Hepatocyte (in vitro differentiated cells): ENCODE measurements at places on chromosomes 3 and 15. TPM values are rescaled to one million over a fixed set of nuclear protein-coding genes. Genes with fewer than 3 reads are reported as not detected.

DNA sequence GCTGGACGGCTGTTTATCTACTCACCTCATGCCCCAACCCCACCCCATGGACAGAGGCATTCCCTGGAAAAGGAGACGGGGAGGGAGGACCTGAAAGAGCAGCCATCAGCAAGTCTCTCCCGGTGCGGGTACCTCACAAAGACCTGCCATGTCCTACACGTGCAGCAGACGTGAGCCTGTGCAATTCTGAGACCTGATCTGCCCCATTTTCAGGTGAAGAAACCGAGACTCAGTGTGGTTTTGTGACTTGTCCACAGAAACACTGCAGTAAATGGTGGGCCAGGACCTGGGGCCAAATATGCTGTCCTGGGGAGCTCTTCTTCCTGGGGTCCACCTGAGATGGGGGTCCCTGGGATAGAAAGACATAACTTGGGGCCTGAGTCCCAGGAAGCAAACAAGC lies 137.0 kb upstream of the LINGO1 start:
- H3K4me3 ChIP-seq, result no peak overlapping the region
- no peaks in the 10 kb centered on the region for H3K36me3 ChIP-seq
- H3K27me3 ChIP-seq, result peaks cover 6% of the 10 kb centered on the region
- no peak for DNase-seq
- no peak overlapping the region for H3K27ac ChIP-seq

- no peak overlapping the region for H3K4me3 ChIP-seq
- H3K36me3 ChIP-seq, result no peaks in the 10 kb centered on the region
- no peaks in the 10 kb centered on the region for H3K27me3 ChIP-seq
- H3K27ac ChIP-seq, result no peak overlapping the region
Measured at GRCh38 chr3:33883951-33884561, 85.6 kb downstream of the PDCD6IP start.

Gene CCR9
- 0.20 and 0.44 TPM in 2 replicates for total RNA-seq

DNA sequence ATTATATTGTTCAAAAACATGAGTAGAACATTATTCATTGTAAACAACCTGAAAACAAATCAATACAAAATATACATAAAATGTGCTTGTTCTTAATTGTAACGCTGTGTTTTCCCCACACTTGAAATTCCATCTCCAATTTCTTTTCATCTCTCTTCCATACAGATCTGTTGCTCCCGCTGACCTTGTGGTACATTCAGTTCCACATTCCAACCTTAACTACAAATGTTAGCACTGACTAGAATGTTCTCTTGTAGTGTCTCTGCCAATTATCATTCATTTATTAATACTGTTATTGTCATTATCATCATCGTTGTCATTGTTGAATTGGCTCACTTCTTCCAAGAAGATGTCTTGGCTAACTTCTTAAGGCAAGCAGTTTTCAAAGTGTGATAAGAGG lies 65.7 kb downstream of the NLGN1 start:
- H3K36me3 ChIP-seq, result no peaks in the 10 kb centered on the region
- H3K27ac ChIP-seq, result no peak overlapping the region
- no peak for DNase-seq
- no peaks in the 10 kb centered on the region for H3K27me3 ChIP-seq
- H3K4me1 ChIP-seq, result no peaks in the 10 kb centered on the region

Gene AGTR1
- 8.0 and 11.2 TPM in 2 replicates for total RNA-seq

Gene C3orf62
- 1.8 and 4.5 TPM in 2 replicates for total RNA-seq

GRCh38 chr3:31980530-31981205 lies 394 bp downstream of the OSBPL10 start:
- H3K27me3 ChIP-seq, result no peaks in the 10 kb centered on the region
- H3K27ac ChIP-seq, result peak overlapping the region; percentile 94
- peak; percentile 84 for DNase-seq
- H3K4me3 ChIP-seq, result peak overlapping the region; percentile 92

Gene LHFPL4
- total RNA-seq, result not detected in 2 replicates

DNA sequence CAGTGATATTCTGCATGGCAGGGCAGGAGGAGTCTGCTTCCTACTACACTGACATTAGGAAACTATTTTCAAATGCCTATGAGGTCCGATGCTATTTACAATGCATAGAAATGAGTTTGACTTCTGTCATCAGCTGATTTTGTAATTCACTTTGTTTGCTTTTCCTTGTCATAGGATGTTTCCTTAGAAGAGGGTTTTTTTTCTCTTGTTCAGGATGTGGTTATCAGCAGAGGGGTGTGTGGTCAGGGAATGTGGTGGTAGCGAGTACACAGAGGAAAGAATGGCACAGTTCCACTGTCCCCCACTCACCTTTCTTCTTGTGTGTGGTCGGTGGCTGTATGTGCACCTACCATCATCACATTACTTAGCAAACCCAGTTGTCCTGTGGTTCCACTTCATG lies 231.5 kb downstream of the LRTM1 start:
- no peaks in the 10 kb centered on the region for H3K36me3 ChIP-seq
- H3K4me1 ChIP-seq, result no peaks in the 10 kb centered on the region
- H3K27ac ChIP-seq, result no peak overlapping the region
- DNase-seq, result peak; percentile 9

DNA sequence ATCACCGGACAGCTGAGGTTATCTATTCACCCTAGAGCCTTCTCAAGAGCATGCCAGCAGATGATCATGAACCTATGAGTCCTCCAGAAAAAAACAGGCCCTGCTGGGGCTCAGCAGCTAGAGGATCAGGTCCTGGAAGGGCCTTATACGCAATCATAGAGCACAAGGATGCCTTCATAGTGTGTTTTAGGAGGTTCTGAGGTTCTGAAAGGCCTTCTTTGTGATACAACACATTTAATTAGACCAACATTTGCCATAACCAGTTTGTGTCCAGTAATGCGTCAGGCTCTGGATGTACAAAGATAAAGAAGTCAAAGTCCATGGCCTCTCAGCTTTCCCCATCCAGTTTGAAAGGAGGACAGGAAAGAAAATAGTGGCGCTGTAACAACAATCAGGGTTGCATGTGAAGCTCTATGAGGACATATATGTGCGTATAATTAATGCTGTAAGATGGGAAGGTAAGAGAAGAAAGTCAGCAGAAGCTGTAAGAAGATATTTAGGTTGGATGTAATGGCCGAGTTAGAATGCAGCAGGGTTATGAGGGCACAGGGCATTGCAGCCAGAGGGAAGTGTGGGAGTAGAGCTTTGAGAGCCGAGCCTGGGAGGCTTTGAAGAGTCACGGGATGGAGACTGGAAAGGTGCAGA lies 302.6 kb upstream of the TBL1XR1 start:
- peak; percentile 37 for DNase-seq
- H3K27ac ChIP-seq, result peak overlapping the region; percentile 71
- no peaks in the 10 kb centered on the region for H3K27me3 ChIP-seq
- H3K36me3 ChIP-seq, result no peaks in the 10 kb centered on the region
